ENCODE measurements at places on chromosomes 11 and 22.

- peak; percentile 63 for DNase-seq
Observed at GRCh38 chr22:19174106-19175025, 4.2 kb downstream of the SLC25A1 start.

DNA sequence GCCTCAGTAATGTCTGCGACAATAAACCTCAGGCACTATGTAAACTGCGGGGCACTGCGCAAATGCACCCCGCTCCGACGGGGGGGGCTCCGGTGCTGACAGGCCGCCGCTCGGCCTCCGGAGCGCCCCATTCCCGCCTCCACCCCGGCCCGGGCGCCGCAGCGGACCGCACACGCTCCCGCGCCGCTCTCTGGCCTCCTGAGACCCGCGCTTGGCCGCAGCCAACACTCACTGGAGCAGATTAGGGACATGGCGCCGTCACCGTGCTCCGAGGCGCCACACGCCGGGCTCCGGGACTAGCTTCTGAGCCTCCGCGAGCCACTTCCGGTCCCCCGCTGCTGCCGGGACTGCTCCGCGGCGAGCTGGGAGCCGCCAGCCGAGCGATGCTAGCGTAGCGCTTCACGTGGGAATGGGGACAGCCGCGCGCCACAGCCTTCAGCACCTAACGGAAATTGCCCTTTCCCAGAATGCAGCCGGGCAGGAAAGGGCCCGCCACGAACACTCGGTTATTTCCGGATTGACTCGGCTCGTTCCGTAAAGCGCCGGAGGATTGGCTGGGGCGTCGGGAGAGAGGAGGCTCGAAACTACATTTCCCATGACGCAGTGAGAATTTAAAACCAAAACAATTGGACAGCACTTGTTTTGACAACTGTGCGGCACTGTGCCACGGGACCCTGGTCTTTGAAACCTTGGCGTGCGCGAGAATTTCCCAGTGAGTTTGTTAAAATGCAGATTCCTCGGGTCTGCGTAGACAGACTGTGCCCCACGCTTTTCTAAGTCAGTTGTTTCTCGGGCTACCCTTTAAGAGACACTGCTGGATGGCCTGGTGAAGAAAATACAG is at the start of gene PRPF19:
TSS of gene PRPF19 (minus strand) at position 454 of the 841 bp plus-strand sequence. CDS start at position 251, 203 bp downstream.
- peak; percentile 98 for DNase-seq

DNA sequence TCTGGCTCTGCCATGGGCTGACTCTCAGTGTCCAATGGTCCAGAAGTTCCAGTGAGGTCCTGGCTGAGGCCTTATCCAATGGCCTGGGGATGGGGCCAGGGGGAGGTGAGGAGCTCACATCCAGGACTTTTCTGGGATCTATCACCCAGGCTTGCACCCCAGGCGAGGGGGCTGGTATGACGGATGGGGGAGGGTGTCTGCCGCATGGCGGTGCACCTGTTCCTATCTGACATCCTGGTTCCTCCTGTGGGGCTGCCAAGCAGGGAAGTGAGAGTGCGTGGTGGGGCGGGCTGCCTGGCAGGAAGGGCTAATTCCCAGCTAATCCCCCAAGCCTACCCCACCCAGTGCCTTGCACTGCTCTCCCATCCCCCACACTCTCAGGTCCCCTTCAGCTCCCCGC is 102.1 kb downstream of the NECTIN1 start:
- DNase-seq, result no peak

GRCh38 chr22:45528046-45528445 is 25.4 kb downstream of the FBLN1 start:
- no peak for DNase-seq

DNA sequence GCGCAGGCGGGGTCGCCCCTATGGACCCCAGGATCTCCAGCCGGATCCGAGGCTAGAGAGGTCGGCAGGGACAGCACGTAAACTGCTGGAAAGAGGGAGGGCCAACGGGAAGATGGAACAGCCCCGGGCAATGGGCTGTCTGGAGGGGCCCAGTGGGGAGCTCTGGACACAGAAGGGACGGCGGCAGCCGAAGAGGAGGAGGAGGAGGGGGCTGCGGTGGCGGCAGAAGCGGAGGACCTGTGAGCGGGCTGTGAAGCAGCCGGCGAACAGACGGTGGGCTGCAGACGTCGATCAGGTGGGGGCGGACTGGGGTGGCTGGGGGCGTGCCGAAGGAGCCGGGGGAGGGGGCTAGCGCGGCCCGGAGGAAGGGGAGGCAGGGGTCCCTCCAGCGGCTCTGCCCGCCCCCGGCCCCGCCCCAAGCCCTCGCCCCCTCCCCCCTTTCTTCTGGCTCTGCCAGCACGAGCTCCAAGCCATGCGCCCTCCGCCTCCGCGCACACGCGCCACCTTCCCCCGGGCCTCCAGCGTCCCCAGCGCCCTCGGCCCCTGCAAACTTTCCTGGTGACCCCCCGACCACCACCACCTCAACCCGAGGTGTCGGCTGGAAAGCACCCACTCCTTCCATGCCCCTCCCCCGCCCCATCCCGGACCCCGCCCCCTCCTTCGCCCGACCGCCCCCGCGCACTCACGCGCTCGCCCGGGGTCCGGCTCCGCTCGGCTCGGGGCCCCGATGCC is 432 bp downstream of the TNKS1BP1 start:
- DNase-seq, result peak; percentile 25

DNA sequence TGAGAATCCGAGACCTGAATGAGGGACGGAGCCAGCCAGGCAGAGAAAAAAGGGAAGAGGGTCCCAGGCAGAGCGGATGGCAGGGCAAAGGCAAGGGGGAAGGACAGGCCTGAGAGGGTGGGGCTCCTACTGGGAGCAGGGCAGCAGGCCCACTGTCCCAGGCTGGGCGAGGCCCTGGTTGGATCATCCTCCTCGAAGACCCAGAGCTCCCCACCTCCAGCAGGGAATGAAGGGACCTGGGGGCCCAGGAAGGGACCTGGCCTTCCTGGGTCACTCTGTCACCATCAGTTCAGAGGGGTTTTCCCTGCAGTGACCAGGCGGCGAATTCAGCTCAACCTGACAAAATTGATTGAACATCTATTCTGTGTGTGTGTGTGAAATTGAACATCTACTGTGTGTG is 4.0 kb downstream of the CD5 start:
- no peak for DNase-seq

DNA sequence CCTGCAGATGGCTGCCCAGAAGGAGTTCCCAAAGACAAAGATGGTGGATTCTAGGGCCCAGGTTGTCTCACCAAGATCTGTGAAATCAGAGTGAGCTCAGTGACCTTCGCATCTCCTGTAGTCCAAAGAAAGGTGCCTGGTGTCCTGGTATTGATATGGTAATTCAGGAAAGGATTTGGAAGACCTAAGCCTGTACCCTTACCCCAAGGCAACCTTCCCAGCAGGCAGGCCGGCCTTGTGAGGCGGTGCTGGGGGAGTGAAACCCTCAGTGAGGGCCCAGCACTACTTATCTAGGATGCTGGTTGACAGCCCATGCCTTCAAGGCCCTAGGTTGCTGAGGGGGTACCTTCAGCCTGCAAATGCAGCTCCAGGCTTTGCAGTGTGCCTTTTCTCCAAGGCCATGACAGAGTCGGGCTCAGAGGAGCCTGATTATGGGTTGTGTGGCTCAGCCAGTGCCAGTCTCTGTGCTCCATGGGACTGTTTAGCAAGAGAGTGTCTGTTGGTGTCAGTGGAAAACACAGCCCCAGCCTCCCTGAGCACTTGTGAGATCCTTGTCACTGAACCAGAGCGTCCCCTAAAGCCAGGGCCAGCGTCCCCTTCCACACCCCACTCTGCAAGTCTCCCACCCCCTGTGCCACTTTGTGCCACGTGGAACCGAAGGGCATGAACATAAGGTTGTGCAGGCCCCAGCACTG is 72.8 kb upstream of the MYOD1 start:
- no peak for DNase-seq

GRCh38 chr11:46436113-46436512 is 44.5 kb upstream of the CHRM4 start:
- no peak for DNase-seq

DNA sequence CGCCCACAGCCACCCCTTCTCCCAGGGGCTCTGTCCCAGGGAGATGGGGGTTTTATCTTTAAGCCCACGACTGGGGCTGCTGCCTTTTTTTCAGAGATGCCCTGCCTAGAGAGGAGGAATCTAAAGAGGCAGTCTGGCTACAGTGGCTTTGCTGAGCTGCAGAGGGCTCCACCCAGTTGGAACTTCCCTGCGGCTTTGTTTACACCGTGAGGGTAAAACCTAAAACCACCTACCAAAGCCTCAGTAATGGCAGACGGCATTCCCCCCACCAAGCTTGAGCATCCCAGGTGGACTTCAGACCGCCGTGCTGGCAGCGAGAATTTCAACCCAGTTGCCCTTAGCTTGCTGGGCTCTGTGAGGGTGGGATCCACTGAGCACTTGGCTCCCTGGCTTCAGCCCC is 535.8 kb downstream of the NELL1 start:
- DNase-seq, result no peak

DNA sequence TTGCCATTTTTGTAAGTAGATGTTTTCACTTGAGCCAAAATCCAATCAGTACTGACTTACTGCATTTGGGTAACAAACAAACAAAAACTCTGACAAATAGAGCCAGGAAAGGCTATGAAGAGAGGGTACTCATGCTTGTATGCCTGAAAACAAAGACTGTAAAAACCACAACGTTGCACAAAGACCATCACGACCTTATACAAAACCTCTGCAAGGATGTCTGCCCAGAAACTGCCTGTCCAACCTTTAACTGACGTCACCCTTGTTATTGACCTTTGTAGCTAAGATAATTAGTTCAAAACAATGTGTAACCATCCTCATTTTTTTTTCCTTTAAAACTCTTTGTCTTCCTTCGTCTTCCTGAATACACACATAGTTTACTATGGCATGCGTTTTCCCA is 804 bp upstream of the CREBZF start:
- no peak for DNase-seq

DNA sequence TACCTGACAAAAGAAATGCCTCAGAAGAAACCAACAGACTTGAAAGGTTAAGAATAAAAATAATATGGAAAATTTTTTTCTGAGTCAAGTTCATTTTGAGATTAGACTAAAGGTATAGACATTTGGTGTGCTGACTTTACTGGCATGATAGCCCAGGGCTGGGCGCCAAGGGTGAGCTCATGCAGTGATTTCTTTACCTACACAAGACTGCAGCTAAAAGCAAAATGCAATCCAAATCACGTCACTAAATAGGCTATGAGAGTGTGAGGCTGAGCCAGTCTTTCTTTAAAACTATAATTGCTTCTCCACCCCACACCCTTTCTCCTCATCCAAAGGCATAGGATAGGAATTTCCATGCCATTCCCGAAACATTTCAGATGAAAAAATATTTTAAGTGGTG is 196.5 kb downstream of the FAM76B start:
- DNase-seq, result no peak
